Activated CD4-positive, alpha-beta T cell treated with anti-CD3 and anti-CD28 coated beads, Interleukin-2, amount 50 U/mL, for 1 hour (primary cell): ENCODE measurements at places on chromosomes 11 and 22.

DNA sequence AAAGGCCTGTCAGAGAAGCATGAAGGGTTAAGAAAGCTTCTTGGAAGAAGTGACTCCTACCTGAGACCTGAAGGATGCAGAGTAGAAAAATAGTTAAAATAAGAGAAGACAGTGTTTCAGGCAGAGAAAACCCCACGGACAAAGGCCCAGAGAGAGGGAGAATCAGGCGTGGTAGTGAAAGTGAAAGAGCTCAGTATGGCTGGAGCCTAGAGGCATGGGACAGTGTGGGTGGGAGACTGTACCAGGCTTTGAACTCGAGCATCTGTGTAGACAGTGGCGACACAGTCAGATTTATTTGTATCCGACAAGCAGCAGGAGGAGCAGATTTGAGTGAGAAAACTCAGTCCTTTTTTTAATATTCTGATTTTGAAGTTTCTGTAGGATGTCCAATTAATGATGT is 360.0 kb downstream of the OPCML start:
- DNase-seq = no peak

DNA sequence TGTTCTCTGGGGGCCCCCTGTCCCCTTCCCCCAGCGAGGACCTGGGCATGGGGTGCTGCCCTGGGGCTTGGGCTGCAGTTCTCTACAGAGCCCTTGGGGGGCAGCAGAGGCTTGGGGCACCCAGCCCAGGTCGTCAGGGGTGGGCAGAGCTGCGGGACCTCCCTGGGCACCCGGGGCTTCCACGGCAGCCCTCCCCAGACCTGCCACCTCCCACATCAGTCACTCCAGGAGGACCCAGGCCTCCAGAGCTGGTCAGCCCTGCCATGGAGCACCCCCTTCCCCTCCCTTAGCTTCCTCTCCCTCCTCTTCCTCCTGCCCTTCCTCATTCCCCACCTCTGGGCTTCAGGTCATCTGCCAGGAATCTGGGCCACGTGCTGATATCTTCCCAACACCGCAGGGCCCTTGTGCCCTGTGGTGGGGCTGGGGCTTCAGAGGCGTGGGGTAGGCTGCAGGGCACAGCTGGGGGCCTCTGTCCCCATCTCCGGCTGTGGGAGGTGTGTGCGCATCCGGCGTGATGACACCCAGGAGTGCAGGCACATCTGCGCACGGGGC is 5.8 kb downstream of the TSPAN4 start:
- DNase-seq = peak; percentile 66

DNA sequence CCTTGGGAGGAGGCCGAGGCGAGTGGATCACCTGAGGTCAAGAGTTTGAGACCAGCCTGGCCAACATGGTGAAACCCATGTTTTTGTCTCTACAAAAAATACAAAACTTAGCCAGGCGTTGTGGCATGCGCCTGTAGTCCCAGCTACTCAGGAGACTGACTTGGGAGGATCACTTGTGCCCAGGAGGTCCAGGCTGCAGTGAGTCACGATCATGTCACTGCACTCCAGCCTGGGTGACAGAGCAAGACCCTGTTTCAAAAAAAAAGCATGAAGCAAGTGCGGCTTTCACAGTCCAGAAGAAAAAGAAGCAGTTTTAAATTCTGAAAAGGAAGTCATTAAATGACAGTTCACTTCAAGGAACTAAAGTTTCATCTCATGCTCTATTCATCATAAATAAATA is 7.1 kb upstream of the LTO1 start:
- no peak for DNase-seq

GRCh38 chr22:22817468-22818201 is 70.0 kb upstream of the IGLL5 start:
- DNase-seq = no peak

- DNase-seq = no peak
Observed at GRCh38 chr11:67541198-67541597, 18.0 kb upstream of the CABP2 start.

DNA sequence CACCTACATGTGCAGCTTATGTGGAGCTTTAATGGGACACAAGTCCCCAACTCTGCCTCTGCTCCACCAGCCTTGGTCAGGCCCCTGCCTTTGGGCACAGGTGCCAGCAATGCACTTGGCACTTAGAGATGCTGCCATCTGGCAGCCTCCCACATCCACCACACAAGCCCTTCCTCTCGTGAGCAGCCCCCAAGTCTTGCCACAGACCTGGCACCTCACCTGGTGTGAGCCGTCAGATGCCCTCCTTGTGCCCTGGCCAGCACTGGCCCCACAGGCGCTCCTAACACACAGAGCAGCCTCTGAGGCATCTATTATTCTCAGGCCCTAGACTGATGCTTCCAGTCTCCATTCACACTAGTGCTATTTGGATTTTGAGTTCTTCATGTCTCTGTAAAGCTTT is 24.5 kb upstream of the SERPIND1 start:
- DNase-seq = no peak

- DNase-seq = no peak
Observed at GRCh38 chr11:114192841-114193389, 103.3 kb upstream of the NNMT start.

GRCh38 chr11:64055077-64055476 is 19.3 kb downstream of the FLRT1 start:
- DNase-seq = no peak

GRCh38 chr11:32071811-32072210 is 19.1 kb upstream of the RCN1 start:
- no peak for DNase-seq

DNA sequence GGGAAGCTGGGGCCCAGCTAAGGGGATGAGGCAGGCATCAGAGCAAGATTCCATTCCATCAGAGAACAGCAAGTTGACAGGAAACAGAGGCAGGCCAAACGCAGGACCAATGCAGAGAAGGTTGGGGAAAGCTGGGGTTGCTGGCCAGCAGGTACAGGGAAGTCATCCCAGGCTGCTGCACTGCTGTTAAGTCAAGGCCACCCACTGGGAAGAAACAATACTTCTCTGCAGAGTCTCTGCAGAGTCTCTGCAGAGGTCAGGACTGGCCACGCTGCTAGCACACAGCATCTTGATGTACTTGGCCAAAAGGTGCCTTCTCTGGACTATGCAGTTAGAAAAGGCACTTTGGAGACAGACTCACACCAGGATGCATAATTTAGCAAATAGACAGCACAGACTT is 68.5 kb upstream of the CSNK2A3 start:
- no peak for DNase-seq

DNA sequence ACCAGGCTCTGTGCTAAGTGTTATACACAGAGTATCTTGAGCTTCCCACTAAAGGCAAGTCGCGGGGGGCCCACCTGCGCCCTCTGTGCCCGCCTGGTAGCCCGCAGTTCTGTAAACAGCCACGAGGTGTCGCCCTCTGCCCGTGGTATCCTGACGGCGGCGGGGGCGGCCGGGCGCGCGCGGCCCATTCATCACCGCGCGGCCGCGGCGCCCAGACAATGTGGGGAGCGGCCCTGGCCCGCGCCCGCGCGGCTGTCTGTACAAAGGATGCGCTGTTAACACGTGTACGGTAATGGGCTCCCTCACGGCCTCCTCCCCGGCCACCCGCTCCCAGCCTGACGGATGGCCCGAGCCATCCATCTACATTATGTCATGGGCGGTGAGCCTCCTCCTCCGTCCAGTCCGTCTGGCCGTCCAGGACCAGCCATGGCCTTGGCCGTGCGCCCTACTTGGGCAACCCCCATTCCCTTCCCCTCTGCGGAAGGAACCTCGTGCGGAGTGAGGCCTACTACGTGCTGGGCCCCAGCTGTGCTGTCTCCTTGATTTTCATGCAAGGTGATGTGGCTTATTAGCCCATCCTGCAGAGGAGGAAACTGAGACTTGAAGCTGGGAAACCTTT is 99.4 kb downstream of the MIAT start:
- DNase-seq = peak; percentile 56

DNA sequence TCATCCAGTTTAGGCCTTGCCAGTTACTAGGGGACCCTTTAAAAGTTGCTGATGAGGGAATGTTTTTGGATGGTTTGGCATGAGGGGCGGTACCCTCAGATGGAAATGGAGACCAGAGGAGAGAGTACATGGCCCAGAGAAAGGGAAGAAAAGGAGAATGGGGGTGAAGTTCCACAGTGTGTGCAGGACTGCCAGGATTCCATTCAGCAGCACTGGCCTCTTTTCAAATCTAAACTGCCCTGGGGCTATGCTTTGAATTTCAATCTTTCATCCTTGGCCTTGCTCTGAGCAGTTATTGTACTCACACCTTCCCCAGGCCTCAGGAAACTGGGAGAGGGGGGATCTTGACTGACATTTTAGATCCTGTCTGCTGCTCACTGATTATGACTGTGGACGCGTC is 3.0 kb downstream of the SLC3A2 start:
- no peak for DNase-seq

DNA sequence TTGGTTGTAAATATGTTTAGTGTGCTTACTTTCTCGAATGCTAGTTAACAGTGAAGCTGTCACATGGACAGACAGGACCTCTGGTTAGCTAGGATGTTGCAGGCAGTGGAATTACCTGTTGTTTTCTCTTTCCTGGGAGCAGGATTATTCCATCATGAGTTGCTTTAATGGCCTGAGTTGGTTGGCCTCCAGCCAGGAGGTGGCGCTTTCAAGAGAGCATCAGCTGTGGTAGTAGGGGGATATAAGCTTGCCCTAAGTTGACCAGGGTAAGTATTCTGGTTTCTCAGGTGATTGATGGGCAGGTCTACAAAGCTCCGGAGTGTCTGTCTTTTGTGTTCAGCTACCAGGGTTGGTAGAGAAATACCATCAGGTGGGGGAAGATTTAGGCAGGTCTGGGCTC is 43.5 kb downstream of the NELL1 start:
- DNase-seq = no peak

DNA sequence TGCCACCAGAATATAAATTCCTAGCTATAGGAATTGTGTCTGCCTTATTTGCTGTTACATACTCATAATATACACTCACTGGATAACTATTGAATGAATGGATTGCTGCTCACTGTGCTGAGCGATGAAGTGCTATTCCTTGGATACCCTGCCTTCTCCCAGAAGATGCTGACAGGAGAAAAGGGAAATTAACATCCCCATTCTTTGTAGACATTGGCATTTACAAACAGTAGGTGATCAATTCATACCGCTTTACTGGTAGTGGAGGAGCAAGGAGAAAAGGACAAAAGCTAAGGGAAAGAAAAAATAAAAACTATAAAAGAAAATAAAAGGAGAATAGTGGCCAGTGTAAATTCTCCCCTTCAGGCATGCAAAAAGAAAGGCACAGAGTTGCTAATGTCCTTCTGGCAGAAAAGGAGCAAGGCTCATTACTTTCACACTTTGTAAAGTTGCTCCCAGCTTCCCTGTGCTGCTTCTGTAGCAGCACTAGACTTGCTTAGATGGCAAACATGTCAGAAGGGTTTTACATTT is 183.0 kb downstream of the LUZP2 start:
- DNase-seq = no peak

DNA sequence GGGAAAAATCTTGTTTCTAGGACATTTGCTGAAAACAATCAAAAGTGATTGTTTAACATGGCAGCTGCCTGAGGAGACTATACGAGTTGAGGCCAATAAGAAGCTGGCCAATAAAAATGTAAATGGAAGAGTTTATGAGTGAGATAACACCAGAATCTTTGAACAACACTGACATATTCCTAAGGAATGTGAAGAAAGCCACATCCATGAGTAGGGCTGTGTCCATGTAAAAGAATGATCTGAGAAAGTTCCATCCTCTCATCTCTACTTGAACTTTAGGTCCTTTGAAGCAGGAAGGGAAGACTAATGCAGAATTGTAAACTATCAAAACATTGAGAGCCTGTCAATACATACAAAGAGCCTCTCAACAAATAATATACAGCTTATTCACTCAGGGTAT is 6.9 kb upstream of the CHORDC1 start:
- DNase-seq = no peak

- no peak for DNase-seq
Observed at GRCh38 chr11:75650167-75650723, 18.6 kb downstream of the MAP6 start.

GRCh38 chr11:20933958-20934357 is 264.6 kb downstream of the NELL1 start:
- DNase-seq = no peak

GRCh38 chr22:46864314-46865051 is 102.0 kb downstream of the TBC1D22A start:
- DNase-seq = no peak

GRCh38 chr11:31870609-31871309 is 59.6 kb upstream of the PAX6 start:
- DNase-seq = peak; percentile 13

GRCh38 chr11:35166369-35167360 is 27.7 kb downstream of the CD44 start:
- no peak for DNase-seq

- DNase-seq = no peak
Observed at GRCh38 chr11:56307836-56308235, 7.1 kb upstream of the OR8K3 start.

GRCh38 chr22:35218079-35218478 is 39.2 kb upstream of the HMGXB4 start:
- DNase-seq = no peak

DNA sequence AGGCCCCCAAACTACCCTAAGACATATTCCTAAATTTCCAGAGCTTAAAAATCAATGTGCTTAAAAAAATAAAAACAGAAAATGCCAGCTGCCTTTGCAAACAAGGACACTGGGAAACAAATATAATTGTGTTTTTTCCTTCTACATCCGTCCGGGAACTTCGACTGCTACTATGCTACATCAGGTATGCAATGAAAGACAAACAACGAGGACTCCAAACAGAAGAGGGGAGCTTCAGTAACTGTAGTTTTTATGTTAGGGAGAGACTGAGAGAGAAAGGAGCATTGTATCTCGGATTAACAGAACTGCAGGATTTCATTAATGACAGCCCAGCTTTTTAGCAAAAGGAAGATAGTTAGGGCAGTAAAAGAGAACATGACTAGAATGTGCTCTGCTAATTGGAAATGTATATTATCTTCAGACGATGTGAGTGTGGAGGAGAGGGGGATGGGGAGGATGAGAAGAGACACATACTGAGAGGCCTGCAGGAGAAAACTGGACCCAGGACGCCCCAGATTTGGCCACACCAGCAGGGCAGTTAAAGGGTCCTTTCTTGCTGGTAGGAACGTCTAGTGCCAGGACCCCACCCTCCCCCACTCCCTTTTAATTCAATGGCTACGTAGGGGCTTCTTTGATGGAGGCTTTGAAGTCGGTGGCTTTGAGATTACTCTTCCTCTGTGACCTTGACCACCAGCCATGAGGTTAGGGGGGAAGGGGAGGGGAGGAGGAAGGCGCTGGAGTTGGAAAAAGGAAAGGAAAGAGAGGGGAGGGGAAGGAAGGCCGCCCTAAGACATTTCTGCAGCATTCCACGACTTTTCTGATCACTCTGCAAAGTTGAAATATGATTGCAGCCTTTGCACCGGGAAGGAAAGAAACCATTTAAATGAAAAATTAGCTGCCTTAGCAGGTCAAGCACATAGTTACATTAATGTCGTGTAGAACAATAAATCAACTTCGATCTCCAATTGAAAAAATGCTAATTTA is 187.1 kb downstream of the BLID start:
- no peak for DNase-seq

- DNase-seq = no peak
Observed at GRCh38 chr22:46308283-46308988, 11.8 kb downstream of the GTSE1 start.

DNA sequence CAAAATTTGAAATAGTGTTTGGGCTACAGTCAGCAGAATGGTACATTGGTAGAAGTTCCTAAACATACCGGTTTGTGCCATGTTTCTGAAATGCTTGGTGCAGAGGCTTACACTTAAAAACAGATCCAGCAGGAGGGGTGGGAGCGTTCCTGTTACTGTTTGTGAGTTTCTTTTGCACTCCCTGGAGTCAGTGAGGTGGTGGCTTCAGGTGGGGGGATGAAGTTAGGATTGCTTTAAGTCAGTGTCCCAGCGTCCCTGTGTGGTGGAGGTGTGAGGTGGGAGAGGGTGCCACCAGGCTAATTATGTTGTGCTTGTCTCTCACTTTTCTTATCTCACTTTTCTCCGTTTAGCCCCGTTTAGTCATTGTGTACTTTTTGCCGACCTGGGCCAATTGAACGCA is 9.7 kb downstream of the TNRC6B start:
- DNase-seq = no peak
